ENCODE measurements at places on chromosomes 2 and 18.
A peak's percentile ranks its signal among the peaks of the same experiment; 100 is the strongest.

GRCh38 chr2:113700186-113700841 lies 56.1 kb downstream of the SLC35F5 start:
- peak; percentile 30 for DNase-seq

DNA sequence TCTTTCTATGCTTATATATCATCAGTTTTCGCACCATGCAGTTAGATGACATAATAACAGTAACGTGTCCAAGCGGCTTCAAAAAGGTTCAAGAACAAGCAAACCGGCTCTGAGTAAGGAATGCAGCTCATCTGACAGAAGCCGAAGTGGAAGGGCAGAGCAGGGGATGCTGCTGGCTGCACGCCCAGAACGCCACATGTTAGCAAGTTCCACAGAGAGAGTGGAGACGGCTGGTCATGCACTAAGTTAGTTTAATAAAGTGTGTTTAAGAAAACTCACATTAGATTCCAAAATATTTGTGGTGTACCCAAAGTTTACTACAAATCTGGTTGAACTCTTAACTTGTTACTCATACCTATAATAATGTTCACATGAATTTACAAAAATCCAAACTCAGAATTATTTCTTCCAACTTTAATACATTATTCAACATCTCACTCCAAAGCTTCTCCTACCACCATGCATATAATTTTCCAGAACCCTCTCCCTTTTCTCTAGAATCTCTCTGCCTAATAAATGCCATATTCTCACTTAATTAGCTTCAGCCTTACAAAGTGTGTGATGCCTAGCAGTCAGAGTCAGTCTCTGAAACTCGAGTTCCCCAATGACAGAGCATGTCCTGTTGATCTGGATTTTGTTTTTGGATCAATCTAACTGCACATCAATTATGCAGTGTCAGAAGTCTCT lies 170.0 kb downstream of the DNAH7 start:
- DNase-seq: no peak

DNA sequence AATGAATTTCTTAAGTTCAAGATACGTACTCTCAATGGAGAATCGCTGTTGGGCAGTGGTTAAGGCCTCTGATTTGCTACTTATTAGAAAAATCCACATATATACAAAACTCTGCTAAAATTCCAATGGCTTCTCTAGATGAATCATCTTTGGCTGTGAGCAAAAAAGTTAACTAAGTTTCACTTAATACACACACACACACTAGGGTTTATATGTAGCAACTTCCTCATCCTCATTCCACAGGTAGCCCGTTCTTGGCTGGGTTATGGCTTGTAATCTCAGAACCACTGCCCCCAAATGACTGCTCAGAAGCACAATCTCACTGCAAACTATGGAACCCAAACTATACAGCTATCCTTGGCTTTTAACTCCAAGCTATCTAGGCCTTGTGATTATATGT lies 99.7 kb downstream of the SMAD2 start:
- DNase-seq: no peak

GRCh38 chr18:11909061-11909455 lies 941 bp upstream of the MPPE1 start:
- DNase-seq: no peak

DNA sequence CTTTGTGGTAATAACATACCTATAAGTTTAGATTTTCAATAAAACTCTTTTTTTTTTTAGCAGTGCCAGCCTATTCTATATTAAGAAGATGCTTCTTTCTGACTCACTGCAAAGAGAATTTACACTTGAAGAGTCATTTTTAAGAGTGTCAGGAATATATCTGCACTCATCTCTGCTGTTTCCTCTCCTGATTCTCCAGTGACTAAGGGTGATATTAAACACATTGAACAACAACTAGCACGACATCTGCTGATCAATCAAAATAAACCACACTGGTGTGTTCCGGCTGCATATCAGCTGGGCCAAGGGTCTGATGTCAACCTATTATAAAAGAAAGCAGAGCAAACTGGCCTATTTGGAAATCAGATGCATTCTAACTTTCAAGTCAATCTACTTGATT lies 15.0 kb downstream of the RAB27B start:
- DNase-seq: no peak

DNA sequence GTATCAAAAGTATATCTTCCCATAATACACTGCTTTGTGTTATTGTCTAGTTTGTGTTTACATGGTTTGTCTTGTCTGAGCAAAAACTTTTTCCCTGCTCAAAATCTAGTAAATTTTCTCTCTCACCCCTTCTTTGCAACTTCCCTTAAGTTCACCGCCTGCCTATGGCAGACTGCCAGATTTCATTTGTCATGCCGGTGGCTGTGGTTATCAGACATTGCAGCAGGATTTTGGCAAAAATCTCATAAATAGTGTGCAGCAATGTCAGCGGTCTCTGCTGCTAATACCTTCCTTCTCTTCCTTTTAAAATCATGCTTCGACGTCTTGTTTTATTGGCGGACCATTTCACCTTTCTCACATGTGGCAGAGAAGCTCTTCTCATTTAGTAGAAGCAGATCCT lies 45.6 kb upstream of the TMEM178A start:
- no peak for DNase-seq

DNA sequence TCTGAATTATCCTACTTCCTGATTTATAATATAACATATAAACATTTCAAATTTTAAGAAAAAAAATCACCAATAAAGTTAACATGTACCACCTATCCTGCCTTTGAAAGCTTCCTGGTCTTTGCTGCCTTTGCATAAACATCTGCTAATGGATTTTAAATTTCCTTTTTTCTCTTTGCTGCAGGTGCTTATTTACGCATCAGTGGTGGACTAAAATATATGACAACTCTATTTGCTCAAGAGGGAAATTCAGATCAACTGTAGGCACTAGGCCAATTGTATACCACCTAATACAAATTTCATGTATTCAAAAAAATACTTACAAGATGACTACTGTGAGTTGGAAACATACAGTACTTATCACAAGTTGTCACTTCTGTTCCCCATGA lies 57.2 kb downstream of the RAD51AP2 start:
- peak; percentile 61 for DNase-seq

- DNase-seq: no peak
Measured at GRCh38 chr18:36031407-36031806, 36.0 kb downstream of the RPRD1A start.

GRCh38 chr18:58952858-58953257 lies 88.2 kb downstream of the ZNF532 start:
- no peak for DNase-seq

DNA sequence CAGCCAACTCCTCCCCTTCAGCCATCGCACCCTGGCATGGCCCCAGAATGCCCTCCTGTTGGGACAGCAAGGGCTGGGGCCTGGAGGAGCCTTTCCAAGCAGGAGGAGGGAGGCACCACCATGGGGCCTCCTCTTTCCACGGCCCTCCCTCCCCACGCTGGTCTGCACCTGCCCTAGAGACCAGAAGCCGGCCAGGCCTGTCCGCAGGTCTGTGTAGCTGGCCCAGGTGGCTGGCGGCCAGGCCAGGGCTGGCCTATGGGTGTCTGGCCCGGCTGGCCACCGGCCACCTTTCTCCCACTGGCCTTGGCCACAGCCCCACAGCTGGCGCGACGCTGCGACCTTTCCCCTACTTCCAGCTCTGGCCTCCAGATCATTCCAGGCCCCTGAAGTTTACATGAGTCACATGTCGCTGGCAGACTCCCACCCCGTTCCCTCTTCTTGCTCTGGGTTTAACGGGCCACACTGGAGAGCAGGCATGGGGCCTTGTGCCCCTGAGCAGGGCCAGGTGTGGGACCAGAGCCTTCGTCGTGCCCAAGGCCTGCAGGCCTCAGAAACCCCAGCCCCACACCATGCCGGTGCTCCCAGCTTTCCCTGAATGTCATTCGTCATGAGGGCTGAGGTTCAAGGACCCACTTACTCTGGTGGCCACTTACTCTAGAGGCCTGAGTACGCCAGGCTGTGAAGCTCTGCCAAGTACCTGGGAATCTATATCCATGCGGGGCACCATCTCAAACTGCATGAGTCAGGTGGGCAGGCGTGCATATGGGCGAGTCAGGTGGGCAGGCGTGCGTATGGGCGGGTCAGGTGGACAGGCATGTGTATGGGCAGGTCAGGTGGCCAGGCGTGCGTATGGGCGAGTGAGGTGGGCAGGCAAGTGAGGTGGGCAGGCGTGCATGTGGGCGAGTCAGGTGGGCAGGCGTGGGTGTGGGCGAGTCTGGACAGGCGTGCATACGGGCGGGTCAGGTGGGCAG lies 33.3 kb upstream of the KLF11 start:
- no peak for DNase-seq

- no peak for DNase-seq
Measured at GRCh38 chr2:14480906-14481305, 151.6 kb upstream of the LRATD1 start.

GRCh38 chr2:32743480-32744236 lies 115.8 kb downstream of the TTC27 start:
- no peak for DNase-seq

DNA sequence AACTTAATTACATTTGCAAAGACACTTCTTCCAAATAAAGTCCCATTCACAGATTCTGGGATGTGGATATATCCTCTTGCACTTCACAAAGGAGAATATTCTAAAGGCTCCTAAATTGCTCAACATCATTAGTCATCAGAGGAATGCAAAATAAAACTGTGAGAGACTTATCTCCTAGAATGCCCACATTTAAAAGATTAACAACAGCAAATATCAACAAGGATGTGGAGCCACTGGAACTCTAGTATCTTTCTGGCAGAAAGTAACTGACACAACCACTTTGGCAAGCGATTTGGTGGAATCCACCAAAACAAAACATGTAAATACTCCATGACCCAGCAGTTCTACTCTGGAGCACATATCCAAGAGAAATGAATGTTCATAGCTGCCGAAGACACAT lies 4.6 kb downstream of the NEU2 start:
- no peak for DNase-seq

DNA sequence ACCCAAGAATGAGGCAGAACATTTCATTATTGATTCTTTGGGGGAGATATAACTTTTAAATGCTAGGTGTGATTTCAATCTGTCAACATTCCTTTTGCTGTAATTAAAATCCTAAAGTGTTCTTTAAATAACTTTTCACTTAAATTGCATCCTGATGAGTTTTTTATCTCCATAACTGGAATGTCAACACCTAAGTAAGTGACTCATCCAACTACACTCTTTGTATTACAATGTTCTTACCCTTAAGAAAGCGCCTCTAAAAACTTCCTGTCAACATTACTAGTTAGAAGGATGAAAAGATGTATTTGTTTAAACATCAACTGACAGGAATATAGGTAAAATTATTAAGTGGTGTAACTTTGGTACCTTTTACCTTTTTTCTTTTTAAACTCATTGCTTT lies 1657.0 kb downstream of the LRP1B start:
- DNase-seq: no peak

- no peak for DNase-seq
Measured at GRCh38 chr18:61606068-61606660, 272.9 kb downstream of the CDH20 start.

DNA sequence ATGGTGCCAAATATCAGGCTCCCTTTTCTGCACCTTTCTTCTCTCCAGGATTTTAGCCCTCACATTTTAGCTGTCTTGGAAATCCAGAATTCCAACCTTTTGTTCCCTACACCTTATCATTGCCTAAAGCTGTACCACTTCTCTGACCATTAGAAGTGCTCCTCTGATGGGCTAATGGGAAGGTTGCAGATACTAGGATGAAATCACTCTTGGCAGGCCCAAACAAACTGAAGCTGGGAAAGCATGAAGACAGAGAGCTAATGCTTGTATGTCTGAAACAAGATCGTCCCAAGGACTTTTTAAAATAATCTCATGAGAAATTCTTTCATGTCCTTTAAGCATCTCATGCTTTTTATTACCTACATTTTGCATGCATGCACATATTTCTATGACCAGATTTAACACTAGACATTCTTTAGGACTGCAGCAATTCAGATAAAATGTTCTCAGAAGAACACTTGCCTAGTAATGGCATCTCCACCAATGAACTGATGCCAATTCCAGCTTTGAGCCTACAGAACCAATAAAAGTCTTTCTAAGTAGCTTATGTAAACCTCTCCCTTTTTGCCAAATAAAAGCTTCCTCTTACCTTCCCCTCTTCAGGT lies 98.4 kb upstream of the OSR1 start:
- no peak for DNase-seq

GRCh38 chr2:127086990-127087790 lies 19.8 kb downstream of the BIN1 start:
- DNase-seq: no peak

GRCh38 chr2:176997792-176998169 lies 214.8 kb upstream of the HNRNPA3 start:
- DNase-seq: no peak

- DNase-seq: no peak
Measured at GRCh38 chr2:109448946-109449788, 164.6 kb downstream of the SEPTIN10 start.

DNA sequence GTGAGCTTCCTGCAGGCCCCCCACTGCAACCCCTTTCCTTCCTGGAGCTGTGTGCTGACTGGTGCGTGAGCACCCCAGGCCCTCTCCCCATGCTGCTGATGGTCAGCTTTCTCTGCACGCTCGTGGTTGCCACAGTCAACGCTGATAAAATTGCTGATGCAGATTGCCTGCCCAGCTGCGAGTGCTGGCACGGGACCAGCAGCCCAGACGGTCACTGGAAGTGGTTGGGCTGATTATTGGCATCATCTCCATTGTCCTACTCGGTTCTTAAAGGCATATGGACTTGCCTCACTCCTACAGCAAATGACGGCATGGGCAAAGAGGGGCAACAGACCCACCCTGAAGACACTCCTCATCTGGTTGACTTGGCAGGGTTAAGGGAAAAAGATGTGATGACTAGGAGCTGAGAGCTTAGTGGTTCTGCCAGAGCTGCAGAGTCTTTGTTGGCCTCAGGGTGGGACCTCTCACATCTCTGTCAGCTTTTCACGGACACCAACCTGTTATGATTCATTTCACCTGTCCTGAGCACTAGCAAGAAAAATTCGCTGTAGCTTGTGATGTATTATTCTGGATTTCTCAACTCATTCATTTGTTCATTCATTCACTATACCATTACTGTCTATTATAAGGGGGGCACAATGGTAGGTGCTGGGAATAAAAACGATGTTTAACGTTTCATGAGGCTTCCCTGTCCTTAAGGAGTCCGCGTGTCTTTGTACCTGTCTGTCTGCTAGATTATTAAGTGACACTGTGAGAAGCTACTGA lies 38.4 kb downstream of the PAX8 start:
- DNase-seq: no peak

GRCh38 chr2:48633143-48633542 lies 15.5 kb downstream of the GTF2A1L start:
- no peak for DNase-seq

- DNase-seq: peak; percentile 68
Measured at GRCh38 chr18:48446582-48447225, 37.5 kb upstream of the ZBTB7C start.

- no peak for DNase-seq
Measured at GRCh38 chr2:78963881-78964280, 61.6 kb upstream of the REG3G start.

All from NCI-H526 treated with DMSO at 0.1 percent for 48 hours (cell line).